ENCODE measurements at places on chromosomes 4 and X.

DNA sequence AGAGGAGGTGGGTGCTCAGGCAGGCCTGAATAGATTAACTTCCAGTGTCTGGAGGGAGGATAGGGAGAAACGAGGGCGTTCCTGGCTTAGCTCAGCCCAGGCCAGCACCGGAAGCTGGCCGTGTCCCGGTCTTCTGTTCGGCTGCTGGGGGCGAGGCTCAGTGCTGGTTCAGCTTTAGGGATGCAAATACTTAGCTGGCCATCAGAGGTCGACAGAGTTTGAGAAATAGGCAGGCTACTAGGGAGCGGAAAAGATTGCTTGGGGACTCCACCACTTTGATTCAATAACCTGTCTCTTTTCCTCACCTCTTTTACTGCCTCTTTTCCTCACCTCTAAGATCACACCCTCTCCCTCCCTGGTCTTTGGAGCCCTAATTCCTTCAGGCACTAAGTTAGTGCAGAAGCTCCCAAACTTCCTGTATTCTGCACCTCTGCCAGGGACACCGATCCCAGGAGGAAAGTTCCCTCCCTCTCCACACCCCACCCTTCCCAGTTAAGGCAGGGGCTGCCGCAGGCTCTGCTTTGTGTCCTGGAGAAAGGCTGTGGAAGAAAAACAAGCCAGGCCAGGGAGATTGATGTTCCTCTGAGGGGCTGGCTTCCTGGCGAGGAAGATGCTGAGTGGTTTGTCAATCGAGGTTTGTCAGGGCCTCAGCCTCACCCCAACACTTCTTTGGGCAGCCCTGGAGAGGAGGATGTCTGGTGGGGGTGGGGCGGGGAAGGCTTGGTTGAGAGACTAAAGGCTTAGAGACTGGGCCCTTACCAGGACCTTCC is 6.0 kb upstream of the EFNB1 start:
- no peak for DNase-seq

DNA sequence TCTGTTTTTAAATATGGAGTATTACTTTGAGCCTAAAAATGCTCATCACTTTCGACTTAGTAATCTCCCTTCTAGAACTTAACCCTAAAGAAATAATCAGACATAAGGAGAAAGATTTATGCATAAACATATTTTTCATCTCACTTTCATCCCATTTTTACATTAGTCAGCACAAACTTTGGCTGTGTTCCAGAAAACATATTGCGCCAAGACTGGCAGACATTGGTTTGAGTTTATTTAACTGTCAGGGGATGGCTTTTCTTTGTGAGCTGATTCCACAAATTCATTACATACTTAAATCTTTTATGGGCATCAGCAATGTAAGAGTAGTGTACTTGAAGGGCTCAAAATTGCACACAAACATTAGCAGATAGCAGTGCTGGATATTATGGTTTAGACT is 23.7 kb downstream of the MAOA start:
- DNase-seq = no peak

DNA sequence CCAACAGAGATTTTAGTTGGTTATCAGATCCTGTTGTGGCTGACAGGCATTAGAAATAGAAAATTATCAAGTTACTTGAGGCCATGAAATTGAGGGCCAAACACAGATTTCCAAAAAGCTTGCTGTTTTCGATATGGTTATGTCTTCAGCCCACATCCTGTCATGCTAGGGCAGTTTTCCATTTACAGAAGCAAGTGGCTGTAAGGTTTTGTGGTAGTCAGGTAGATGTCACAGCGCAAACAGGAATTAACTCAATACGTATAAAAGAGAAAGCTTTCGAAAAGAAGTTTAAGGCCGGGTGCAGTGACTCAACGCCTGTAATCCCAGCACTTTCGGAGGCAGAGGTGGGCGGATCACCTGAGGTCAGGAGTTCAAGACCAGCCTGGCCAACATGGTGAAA is 104.6 kb downstream of the DMD start:
- DNase-seq = no peak

GRCh38 chr4:1209821-1210220 is 37.4 kb upstream of the SPON2 start:
- no peak for DNase-seq

- no peak for DNase-seq
Observed at GRCh38 chr4:148574502-148574901, 132.3 kb upstream of the NR3C2 start.
